ENCODE measurements at places on chromosomes 1 and 21. TPM values are rescaled to one million over a fixed set of nuclear protein-coding genes. Genes with fewer than 3 reads are reported as not detected.

The FAM72A gene
- 0.29 TPM for total RNA-seq

The LEFTY2 gene
- 20.5 TPM for total RNA-seq

The PRKCZ gene
- total RNA-seq = 6.8 TPM

The PLEKHG5 gene
- total RNA-seq = 3.2 TPM

The CGN gene
- total RNA-seq = 0.29 TPM

The SEC16B gene
- 16.9 TPM for total RNA-seq

The DDAH1 gene
- total RNA-seq = 14.1 TPM

The EXO1 gene
- total RNA-seq = 10.0 TPM

The F5 gene
- under 0.01 TPM for total RNA-seq

The GJC2 gene
- total RNA-seq = 25.8 TPM

The KCNA2 gene
- total RNA-seq = not detected

The AKR7A3 gene
- total RNA-seq = 1.2 TPM

The C1orf74 gene
- total RNA-seq = 1.3 TPM

The GJA8 gene
- not detected for total RNA-seq

Data from uterus (tissue), 4 donors.